ENCODE measurements at places on chromosomes 7 and 10. TPM values are rescaled to one million over a fixed set of nuclear protein-coding genes. Genes with fewer than 3 reads are reported as not detected.

The PPP1R17 gene
- not detected for total RNA-seq

DNA sequence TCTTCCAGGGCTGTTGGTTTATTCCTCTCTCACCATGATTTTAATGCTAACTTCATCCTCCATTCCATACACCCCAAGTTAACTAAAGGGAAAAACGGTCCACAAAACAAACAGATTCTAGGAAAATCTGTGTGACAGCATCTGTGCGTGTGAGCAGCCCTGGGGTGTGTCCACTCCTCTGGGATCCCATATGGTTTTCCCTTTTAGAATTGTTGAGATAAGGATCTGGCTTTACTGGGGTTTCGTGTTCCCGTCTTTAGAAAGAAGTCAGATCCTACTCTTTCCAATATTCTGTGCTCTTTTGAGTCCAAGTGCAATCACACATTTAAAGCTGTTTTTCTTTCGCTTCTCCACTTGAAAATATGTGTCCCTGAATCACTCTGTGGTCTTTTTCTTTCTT, 257.1 kb downstream of the KLF6 start:
- DNase-seq: no peak

GRCh38 chr10:43181146-43181545, 42.9 kb downstream of the CSGALNACT2 start:
- no peak for DNase-seq

The ITPRID1 gene
- not detected for total RNA-seq

The CRCP gene
- total RNA-seq: 37.2 TPM

DNA sequence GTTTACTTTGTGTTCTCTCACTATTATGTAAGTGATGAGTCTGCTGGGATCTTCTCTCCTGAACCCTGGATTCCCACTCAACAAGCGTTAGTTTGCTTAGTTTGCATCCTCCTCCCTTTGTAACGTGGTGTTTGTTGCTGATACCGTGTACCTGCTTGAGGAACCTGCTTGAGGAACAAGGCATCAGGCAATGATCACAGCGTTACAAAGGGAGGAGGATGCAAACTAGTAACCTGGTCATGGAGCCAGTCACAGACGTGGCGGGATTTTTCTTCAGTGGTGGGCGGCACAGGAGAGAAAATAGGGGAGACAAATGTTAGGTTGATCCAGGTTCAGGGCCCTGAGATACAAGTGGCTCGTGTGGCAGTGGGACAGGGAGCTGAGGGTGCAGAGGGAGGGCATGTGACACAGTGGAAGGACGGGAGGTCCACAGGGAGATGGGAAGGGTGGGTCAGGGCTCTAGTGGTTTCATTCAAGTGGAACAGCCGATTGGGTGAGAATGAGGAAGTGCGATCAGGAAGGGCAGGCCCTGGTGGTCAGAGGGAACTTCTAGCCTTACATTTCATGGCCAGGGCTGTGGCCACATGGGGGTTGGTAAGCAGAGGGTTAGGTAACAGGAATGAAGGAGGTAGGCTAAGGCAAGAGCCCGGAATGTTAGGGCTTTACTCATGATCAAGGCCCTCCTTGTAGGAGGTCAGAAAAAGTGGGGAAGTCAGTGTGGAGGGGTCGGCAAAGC, 38.0 kb downstream of the SNX10 start:
- DNase-seq: no peak

GRCh38 chr7:92325858-92326257, 80.1 kb downstream of the ANKIB1 start:
- DNase-seq: no peak

DNA sequence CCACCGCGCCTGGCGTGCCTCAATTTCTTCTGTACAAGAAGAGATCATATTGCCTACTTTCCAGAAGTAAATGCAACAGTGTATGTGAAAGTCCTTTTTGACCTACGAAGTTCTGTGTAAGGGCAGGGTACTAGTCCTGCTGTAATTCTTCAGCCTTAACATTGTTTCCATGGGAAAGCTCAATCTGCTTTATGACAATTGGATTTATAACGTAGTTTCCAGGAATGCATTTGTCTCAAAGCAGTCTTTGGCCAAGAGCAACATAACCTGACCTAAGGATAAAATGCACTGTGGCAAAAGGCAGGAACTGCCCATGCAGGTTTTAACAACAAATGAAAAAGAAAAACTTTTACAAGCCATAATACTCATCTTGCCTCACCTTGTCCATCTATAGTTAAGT, 108.1 kb upstream of the PODXL start:
- DNase-seq: no peak

The TRPV5 gene
- total RNA-seq: not detected

GRCh38 chr10:88318803-88319202, 264.3 kb downstream of the RNLS start:
- no peak for DNase-seq

The STEAP2 gene
- 28.2 TPM for total RNA-seq

GRCh38 chr7:66757939-66758338, 17.4 kb downstream of the RABGEF1 start:
- no peak for DNase-seq

GRCh38 chr7:143435266-143435665, 8.0 kb upstream of the TAS2R60 start:
- no peak for DNase-seq

The GPNMB gene
- 42.5 TPM for total RNA-seq

DNA sequence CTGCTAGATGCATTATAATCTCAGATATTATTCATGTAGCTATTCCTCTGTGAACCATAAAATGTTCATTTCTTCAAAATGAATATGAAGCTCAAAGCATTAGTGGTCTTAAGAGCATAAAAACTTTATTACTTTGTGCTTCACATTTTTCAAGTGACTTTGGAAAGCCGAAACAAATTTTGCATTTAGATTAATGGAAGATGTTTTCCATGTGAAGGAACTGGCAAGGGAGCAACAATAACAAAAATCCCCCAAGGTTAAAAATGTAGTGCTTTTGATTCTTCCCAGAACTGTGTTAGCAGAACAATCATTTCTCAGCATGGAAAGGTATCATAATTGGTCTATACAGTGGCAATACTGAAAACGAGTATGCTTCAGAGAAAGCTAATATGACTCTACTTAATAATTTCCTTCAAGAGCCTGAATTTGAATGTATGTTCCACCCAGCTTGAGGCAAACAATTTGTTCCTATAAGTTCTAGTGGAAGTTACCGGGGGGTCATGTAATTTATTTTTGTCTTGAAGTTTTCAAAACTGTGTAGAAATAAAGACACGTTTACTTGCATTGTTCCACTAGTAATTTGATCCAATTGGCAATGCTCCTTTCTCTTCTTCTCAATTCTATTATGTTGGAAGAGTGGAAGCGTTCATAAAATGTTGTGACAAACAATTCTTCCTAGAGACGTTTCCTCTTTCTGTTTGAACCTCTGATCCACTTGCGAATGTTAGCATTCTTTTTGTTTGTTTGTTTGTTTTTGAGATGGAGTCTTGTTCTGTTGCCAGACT, 665.4 kb downstream of the AUTS2 start:
- DNase-seq: no peak

- DNase-seq: peak; percentile 46
Measured at GRCh38 chr7:27235387-27236311, 7.0 kb upstream of the EVX1 start.

The CYP3A7 gene
- total RNA-seq: not detected

DNA sequence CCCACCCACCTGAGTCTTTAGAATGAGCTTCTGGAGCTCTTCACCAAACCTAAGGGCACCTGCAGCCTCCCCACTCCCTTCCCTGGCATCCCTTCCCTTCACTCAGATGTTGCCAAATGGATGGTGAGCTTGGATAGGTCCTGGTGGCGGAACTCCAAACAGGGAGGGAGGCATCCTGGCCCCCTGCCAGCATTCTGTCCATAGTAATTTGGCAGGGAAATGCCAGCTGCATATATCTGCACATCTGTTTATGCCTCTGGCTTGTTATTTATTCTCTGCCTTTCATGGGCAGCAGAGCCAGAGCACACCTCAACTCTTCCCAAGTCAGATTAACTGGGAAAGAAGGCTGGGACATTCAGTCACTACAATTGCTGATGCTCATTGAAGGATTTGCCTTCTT, 18.1 kb downstream of the KAZALD1 start:
- DNase-seq: no peak

The FAM200A gene
- 22.6 TPM for total RNA-seq

The TFEC gene
- 3.1 TPM for total RNA-seq

- no peak for DNase-seq
Measured at GRCh38 chr10:73953665-73954064, 42.7 kb downstream of the PLAU start.

- no peak for DNase-seq
Measured at GRCh38 chr7:66331883-66332282, 126.7 kb downstream of the TPST1 start.

DNA sequence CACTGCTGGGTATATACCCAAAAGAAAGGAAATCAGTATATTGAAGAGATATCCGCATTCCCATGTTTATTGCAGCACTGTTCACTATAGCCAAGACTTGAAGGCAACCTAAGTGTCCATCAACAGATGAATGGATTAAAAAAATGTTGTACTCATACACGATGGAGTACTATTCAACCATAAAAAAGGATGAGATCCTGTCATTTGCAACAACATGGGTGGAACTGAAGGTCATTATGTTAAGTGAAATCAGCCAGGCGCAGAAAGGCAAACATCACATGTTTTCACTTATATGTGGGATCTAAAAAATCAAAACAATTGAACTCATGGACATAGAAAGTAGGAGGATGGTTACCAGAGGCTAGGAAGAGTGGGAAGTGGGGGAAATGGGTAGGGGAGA, 19.3 kb downstream of the NRCAM start:
- DNase-seq: no peak

The OPALIN gene
- not detected for total RNA-seq

All from uterus (tissue), 4 donors.